Left renal pelvis (tissue), 4 donors: ENCODE measurements at places on chromosomes 7 and 10. TPM values are rescaled to one million over a fixed set of nuclear protein-coding genes. Genes with fewer than 3 reads are reported as not detected.

DNA sequence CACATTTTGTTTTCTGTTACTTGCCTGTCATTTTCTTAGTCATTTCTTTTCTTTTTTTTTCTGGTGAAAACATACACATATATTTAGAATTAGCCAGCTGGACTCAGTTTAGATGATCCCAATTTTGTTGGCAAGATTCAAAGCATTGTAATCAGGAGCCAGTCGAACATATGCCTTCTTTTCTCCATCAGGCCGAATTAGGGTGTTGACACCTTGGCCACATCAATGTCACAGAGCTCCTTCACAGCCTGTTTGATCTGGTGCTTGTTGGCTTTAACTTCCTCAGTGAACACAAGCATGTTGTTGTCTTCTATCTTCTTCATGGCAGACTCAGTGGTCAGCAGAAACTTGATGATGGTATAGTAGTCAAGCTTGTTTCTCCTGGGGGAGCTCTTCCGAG is 32.6 kb downstream of the PHF14 start:
- no peak for DNase-seq

- peak; percentile 54 for DNase-seq
Measured at GRCh38 chr10:59362959-59363381, 621 bp upstream of the FAM13C start.

DNA sequence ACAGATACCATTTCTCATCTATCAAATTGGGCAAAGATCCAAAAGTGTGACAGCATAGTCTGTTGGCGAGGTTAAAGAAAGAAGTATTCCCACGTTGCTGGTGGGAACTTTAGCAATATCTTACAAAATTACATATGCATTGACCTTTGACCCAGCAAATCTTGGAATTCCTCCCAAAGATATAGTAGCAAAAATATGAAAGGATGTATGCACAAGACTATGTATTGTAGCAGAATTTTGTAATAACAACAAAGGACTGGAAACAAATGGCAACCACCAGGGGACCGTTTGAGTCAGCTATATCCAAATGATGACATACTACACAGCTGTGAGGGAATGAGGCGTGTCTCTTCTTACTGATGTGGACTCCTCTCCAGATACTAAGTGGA is 50.2 kb downstream of the KCNH2 start:
- DNase-seq = no peak

MYO3A gene
- polyA plus RNA-seq = 1.2 TPM

DNA sequence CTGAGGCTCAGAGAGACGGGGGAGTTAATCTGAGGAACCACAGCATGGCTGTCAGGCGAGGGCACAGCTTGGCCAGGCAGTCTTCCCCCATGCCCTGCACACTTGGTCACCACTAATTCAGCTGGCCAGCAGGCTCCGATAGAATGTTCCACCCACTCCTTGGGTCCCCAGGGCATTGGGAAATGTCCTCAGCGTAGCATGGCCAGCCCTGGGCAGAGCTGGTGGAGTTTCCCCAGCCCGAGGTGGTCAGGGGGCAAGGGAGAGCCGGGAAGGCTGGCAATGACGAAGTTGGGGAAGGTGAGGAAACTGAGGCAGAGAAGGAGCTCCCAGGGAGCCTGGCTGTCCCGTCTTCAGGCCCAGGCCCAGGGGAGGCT is 12.1 kb upstream of the GRIFIN start:
- DNase-seq = no peak
